ENCODE measurements at places on chromosomes 1 and 21. TPM values are rescaled to one million over a fixed set of nuclear protein-coding genes. Genes with fewer than 3 reads are reported as not detected.

Gene KLHDC8A
- total RNA-seq, result 1.6 TPM

Gene IFT25
- total RNA-seq, result 26.3 TPM

GRCh38 chr1:26293911-26294463, 12.4 kb downstream of the UBXN11 start:
- no peak for DNase-seq

DNA sequence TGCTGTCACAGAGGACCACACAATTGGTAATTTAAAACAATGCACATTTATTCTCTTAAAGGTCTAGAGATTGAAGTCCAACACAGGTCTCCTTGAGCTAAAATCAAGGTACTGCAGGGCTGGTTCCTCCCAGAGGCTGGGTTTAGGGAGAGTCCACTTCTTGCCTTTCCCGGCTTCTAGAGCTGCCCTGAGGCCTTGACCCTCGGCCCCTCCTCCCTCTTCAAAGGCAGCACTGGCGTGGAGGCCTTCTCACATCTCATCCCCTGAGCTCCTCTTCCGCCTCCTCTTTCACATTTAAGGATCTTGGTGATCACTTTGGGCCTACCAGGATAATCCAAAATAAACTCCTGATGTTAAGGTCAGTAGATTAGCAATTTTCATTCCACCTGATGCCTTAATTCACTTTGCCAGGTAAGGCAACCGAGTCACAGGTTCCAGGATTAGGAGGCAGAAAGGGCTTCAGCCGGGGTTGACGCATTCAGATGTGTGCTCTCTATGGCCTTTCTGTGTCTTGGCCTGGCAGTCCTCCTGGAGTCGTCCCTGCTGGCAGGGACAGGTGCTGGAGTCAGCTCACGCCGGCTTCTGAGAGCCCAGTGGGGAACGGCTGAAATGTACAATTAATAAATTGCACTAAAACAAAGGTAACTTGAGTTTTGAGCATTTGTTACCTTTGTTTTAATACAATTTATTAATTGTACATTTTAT, 61.2 kb upstream of the ABCG1 start:
- no peak for DNase-seq

GRCh38 chr1:159925719-159926078, 392 bp upstream of the TAGLN2 start:
- no peak for DNase-seq

DNA sequence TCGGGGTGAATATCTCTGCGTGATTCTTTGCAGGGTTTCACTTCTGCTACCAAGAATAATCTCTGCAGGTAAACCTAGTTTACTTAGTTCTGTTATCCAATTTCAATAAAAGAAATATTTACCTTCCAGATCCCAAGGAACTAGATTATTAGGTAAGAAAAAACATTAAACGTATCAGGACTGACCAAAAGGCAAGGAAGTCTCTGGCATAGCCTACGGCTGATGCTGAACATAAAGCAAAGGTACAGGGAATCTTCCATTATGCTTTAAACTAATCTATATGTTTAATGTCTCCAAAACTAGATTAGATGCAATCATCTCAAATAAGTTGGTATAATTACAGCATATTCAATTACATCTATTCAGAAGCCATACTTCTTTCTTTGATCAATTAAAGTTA, 168.9 kb downstream of the KCNK2 start:
- DNase-seq, result no peak

DNA sequence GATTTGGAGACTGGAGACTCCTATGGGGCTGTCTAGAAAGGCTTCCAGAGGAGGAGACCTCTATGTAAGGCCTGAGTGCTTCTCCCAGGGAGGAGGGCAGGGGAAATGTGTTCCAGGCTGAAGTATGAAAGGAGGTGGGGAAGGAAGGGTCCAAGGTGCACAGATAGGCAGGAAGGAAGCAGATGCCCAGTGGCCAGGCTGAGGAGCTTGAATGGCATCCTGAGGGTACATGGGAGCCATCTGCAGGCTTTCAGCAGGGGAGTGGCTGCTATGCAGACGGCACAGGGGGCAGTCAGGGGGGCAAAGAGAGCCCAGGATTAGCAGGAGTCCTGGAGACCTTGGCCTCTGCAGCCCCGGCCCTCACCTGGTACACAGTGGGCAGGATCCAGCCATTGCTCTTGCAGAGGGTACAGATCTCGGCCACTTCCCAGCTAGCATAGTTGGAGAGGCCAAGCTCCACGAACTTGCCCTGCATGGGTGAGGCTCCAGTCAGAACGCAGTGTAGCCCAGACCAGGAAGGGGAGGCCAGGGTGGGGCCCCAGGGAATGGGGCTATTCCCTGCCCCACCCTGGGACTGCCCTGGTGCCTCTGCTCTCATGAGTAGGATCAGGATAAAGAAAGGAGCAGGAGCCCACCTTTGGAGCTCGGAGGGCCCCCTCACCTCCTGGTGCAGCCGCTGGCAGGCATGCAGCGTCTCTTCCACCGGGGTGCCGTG, 4.0 kb downstream of the AKR7A2 start:
- DNase-seq, result no peak

GRCh38 chr1:24621121-24621520, 22.0 kb upstream of the SRRM1 start:
- no peak for DNase-seq

- no peak for DNase-seq
Observed at GRCh38 chr21:26614251-26614650, 41.2 kb upstream of the CYYR1 start.

- no peak for DNase-seq
Observed at GRCh38 chr1:235996048-235996785, 68.7 kb downstream of the NID1 start.

GRCh38 chr1:59670662-59671061, 144.1 kb upstream of the HOOK1 start:
- no peak for DNase-seq

All from WTC11 (cell line).